ENCODE measurements at places on chromosomes 16 and 17.
A peak's percentile ranks its signal among the peaks of the same experiment; 100 is the strongest.

DNA sequence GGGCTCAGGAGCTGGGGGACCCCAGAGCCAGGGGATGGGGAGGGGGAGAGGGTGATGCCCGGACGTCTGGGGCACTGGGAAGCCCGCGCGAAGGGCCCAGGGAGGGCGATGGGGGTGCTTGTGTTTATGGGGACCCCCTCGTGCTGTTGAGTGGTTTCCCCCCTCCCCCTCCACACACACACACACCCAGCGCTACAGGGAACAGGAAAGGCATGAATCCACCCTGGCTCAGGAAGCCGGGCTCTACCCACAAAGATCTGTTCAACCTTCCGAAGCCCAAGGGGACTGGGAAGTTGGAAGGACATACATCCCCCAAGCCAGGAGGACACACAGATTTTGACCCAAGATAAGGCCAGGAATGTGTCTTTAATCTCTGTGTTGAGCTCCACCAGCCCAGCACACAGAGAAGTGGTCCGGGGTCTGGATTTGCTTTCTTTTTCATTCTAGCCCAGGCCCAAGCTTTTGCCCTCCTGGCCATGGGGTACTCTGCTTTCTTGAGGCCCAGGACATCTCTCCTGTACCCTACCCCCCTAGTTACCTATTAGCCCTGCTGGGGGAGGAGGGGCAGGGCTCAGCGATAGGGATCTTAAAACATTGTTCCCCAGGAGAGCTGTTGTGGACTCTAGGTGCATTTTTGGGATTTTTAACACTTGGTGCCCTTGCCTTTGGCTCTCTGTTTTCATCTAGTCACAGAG lies 1.2 kb downstream of the UBALD2 start:
- peak; percentile 51 for DNase-seq

GRCh38 chr16:89297156-89297874 lies 79.8 kb downstream of the ZNF778 start:
- DNase-seq = no peak

DNA sequence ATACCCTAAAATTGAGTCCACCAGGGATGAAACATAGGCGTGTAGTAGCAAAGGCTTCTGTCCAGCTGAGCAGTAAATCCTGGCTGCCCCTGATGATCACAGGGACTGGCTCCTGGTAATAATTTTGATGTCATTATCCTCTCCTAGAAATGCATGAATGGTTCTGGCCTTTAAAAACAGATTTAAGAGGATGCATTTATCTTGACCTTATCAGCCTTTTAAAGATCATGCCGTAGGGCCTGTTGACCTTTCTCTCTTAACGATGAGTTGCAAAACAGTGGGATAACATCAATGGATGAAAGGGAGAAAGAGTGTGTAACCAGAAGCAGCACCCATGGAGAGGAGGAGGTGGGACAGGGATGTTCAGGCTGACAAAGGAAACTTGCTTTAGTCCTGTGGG lies 128.5 kb downstream of the CA10 start:
- no peak for DNase-seq

DNA sequence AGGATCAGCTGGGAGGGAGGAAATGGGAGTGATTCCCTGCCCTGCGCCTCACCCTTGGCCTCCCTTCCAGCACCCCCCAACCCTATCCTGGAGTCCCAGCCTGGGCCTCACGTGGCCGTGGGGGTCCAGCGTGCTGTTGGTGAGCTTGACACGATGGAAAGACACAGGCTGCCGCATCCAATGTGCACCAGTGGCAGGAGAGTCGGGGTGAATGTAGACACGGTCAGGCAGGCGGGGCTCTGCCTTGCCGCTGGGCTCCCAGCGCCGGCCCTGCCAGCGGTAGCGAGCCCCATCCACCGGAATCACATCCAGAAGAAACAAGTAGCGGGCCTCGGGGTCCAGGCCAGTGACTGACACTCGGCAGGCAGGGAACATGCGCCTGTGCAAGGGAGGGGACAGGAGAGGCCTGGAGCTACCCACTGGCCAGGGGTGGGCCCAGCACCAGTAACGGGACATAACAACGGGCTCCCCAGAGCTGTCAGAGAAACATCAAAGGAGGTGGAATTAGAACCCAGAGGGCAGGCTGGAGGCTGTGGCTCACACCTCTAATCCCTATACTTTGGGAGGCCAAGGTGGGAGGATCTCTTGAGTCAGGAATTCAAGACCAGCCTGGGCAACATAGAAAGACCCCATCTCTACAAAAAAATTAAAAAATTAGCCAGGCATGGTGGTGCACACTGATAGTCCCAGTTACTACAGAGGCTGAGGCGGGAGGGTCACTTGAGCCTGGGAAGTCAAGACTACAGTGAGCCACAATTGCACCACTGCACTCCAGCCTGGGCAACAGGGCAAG lies 2.7 kb downstream of the TBX6 start:
- no peak for DNase-seq

DNA sequence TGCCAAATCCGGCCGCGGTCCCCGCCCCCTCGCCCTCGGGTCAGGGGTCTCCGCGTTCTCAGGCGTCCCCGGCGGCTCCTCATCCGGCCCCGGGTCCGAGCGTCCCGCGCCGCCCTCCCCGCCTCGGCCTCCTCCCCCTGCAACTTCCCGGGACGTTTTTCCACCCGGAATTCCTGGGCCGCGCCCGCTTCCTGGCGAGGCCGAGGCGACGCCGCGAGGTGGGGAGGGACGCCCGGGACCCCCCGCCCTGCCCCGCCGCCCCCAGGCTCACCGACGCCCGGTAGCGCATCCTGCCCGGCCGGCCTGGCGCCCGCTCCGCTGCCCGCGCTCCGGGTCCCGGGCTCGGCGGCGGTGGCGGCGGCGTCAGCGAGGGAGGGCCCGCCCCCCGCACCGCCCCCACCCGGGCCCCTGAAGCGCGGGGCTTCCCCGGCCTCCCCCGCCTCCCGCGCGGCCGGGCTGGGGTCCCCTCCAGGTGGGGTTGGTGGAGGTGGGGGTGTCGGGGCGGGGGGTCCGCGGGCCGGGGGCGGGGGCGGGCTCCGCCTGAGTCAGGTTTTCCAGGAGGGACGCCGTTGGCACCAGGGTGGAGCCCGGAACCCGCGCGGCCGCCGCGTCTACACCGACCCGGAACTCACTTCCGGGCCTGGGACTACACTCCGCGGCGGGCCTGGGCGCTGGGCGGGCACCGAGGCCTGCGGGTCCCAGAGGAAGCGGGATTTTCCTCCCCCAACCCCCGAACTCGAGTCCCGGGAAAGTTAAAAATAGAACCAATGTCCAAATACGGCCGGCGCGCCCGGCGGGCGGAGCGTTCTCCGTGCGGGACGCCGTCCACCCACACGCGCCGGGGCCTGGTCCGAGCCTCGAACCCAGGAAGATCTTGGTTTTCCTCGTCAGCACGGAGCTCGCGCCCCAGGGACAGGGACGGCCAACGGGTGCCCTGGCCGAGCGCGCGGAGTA lies 6.8 kb downstream of the MYO1C start:
- peak; percentile 80 for DNase-seq

GRCh38 chr16:89117227-89117974 lies 23.7 kb downstream of the ACSF3 start:
- DNase-seq = no peak

DNA sequence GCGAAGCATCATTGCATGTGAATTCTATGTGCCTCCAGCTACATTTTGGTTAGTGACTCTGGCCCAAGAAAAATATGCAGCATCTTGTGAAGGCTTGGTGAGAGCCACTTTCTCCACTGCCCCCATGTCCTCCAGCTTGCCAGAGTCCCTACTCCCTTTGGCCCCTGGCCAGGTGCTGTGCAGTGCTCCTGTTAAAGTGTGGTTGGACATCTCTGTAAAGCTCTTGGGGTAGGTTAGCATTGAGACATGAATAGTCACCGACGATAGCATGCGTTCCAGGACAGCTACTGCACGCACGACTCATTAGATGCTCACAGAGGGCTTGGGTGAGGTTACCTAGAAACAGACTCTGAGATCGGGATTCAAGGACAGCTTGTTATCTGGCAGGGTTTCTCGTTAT lies 48.6 kb downstream of the FOXL1 start:
- DNase-seq = peak; percentile 41

DNA sequence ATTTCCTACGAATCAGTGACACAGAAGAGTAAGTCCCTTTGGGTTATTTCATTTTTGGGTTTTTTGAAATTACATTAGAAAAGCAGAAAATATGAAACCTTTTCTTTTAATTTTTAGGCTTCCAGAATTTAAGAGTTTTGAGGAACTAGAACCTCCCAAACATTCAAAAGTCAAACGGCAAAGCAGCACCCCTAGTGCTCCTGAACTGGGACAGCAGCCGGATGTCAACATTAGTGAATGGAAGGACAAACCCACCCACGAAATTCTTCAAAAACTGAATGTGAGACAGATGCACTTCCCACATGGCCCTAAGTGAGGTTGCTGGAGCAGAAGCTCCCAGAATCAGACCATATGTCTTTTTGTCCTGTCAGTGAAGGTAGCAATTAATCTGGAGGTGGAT lies 199.4 kb downstream of the PHKB start:
- DNase-seq = no peak

GRCh38 chr17:72477491-72477890 lies 356.7 kb downstream of the SOX9 start:
- no peak for DNase-seq

DNA sequence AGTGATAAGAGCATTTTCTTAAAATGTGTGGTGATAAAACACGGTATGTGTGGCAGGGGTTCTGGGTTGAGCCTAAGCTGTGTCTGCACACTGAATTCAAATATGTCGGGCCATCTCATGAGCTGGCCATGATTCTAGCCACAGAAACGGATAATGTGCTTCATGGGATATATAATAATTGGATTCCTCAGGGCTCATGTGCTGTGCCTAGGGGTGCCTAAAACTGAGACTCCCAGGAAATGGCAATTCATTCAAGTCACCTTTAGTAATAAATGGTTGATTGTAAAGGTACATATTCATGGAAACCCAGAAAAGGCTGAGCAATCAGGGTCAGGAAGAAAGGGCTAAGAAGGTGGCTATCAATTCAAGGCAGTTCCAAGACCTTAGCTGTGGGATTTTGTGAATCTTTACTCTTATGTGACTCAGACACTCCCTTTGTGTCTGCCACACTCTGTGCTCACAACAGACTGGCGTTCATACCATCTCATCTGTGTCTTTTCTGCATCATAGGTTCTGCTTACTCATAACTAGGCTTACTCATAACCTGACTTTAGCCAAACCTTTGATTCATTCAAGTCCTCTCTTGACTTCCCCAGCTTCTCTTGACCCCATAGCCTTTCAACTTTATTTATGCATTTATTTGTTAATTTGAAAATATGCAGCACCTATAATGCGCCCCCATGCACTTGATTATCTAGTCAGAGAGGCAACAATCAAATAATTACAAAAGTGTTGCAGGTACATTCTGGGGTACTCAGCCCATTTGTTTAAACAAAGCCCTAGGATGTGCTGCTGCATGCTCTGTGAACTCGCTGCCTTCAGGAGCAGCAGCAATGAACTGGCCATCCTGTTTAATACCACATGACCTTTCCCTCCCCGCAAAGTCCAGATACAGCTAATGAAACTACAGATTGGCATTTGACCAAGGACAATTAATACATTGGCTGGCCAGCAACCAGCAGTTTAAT lies 28.4 kb upstream of the MED13 start:
- DNase-seq = peak; percentile 58

DNA sequence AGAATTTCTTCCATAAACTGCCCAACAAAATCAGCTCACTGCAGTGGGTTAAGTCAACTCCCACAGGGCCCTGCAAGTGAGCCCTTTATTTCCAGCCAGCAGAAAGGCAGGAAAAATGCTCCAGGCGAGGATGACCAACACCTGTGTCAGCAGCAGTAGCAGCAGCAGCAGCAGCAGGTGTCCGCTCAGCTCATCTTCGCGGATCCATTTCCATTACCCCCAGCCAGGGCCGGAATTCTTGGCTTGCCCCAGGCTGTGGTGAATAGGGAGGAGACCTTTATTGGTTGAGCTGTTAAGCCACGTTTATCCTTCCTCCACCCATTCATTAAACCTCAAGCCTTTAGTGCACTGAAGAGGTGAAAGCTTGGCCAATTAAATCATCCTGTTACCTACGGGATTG lies 46.2 kb downstream of the MARCHF10 start:
- DNase-seq = no peak

GRCh38 chr16:87821376-87822107 lies 47.8 kb downstream of the SLC7A5 start:
- no peak for DNase-seq

- DNase-seq = no peak
Measured at GRCh38 chr16:3096362-3096761, 2.7 kb downstream of the ZSCAN10 start.

DNA sequence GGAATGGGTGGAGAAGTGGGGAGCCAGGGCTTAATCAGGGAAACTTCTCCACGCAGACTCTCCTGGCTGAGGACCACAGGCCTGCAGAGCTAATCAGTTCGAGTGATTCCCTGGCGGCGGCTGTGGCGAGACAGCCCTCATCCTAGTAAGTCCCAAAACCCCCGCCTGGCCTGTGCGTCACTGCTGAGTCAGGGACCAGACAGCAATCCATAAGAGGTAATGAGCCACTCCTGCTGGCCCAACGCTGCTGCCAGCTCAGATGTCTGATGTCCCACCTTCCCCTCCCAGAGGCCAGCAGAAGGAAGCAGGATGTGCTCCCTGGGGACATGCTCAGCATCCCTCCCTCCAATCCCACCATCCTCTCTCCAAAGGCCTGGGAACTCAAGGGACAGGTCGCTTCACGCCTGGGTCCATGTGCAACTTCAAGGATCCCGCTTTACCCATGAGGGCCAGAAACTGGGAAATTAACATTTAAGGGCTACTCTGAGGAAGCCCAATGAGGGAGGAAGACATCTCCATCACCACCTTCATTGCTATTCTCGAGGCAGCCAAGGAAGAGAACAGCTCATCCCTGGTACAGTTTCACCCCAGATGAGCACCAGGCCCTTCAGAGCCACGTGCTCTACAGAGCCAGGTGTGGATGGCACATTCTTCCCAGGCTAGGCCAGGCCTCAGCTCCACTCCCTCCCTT lies 7.9 kb downstream of the ACLY start:
- peak; percentile 96 for DNase-seq

DNA sequence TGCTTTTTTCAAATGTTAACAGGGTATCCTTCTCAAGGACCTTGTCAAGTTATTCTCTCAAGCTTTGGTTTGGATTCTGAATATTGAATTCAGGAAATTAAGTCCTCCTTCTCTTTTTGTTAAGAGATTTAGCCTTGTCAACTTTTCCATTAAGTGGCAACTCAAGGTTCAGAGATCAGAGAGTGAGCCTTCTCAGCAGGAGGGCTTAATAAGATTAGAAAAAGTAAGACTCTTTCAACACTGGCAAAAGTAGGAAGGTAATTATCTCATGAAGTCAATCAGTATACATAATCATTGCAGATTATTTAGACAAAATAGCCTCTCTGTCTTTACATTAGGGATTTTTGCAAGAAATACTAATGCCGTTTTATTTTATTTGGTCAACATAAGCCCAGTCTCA lies 330.7 kb downstream of the KIF2B start:
- DNase-seq = no peak

- no peak for DNase-seq
Measured at GRCh38 chr17:36938566-36939051, 1.3 kb downstream of the LHX1 start.

- no peak for DNase-seq
Measured at GRCh38 chr17:75778861-75779249, 5.8 kb upstream of the UNK start.

- DNase-seq = peak; percentile 47
Measured at GRCh38 chr17:72126575-72127486, 6.0 kb downstream of the SOX9 start.

GRCh38 chr16:21223787-21224186 lies 9.7 kb upstream of the ANKS4B start:
- DNase-seq = no peak
